Suppressor macrophage treated with lipopolysaccharide for 4 hours (primary cell): ENCODE measurements at places on chromosomes 12 and 14.

GRCh38 chr12:61891632-61892031 is 368.6 kb upstream of the USP15 start:
- DNase-seq: peak; percentile 57

DNA sequence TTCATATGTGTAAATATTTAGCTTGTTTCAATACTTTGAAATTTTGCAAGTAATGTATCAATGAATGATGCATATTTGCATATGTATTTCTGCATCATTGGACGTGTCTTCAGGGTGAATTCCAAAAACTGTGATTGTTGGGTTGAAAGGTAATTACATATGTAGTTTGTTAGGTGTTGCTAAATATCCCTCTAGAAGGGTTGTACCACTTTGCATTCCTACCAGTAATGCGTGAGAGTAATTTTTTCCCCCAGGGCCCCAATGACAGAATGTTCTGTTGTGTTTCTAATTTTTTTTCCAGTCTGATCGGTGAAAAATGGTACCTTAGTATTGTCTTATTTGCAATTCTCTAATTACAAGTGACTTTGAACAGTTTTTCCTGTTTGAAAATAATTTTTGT is 408.9 kb downstream of the NAV3 start:
- DNase-seq: no peak

GRCh38 chr14:76953311-76953945 is 75.1 kb downstream of the IRF2BPL start:
- peak; percentile 91 for DNase-seq

DNA sequence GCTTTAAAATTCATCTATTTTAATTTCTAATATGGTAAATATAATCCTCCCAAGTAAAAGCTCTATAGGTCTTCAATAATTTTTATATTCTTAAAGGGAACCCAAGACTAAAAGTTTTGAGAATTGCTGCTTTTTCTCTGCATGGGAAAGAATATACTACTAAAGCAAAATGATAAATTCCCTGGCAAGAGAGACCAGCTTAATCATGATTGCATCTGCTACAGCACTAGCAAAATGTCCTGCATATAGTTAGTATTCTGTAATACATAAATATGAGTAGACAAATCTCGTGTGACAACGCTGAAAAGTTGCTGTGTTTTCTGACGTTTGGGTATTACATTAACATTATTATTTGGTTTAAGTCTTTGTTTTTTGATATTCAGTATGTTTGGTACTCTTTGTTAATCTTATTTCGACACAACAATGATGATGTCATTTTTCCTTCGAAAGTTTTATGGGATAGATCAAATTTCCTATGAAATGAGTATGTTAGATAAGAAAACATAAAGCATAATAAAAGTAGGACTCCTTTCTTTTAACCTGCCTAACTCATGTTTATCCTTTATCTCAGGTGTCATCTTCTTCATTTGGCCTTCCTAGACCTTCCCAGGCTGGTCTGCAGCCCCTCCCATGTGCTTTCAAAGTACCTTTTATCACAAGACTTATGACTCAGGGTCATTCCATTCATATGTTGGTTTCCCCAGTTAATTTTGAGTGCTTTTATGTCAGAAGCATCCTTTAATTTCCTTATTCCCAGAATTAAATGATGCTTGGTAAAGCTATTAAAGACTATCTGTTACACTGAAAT is 321.9 kb downstream of the RAD51B start:
- no peak for DNase-seq

DNA sequence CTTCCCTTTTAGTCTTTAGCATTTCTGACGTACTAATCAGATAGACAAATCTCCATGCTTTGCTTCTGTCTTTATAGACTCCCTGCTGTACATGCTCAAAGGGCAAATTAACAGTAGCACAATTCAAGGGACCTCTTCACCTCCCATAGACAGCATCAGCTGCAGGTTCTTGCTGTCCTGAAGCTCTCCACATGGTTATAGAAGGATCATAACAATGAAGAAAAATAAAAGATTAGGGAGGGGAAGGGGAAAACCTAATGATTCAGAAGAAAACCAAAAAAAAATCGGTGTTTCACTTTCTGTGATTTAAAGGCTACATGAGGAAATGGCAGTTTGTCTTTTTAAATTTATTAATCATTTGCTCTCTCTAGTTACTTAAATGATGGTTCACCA is 155.5 kb downstream of the PTCSC3 start:
- DNase-seq: no peak

GRCh38 chr14:64760146-64760755 is 56.0 kb downstream of the PLEKHG3 start:
- DNase-seq: peak; percentile 58

DNA sequence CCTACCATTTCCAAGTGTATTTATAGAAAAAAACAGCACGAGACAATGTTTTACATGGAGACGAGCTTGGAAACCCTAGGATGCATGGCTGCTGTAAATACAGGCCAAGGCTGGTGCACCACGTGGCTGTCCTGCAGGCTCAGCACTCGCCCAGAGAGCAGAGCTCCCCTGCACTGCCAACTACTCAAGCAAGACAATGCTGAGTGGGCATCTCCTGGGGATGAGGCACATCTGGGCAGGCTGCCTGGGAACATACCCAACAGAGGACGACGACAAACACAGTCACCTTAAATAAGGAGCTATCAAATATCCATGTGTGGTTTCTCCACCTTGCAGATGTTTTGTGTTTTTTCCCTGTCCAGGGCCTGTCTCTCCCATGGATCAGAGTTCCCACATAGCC is 128.3 kb upstream of the PRMT8 start:
- DNase-seq: no peak
